ENCODE measurements at places on chromosomes 11 and 22.

- DNase-seq, result peak; percentile 36
These were observed 82.9 kb upstream of the SEZ6L start for GRCh38 chr22:26086359-26086758.

DNA sequence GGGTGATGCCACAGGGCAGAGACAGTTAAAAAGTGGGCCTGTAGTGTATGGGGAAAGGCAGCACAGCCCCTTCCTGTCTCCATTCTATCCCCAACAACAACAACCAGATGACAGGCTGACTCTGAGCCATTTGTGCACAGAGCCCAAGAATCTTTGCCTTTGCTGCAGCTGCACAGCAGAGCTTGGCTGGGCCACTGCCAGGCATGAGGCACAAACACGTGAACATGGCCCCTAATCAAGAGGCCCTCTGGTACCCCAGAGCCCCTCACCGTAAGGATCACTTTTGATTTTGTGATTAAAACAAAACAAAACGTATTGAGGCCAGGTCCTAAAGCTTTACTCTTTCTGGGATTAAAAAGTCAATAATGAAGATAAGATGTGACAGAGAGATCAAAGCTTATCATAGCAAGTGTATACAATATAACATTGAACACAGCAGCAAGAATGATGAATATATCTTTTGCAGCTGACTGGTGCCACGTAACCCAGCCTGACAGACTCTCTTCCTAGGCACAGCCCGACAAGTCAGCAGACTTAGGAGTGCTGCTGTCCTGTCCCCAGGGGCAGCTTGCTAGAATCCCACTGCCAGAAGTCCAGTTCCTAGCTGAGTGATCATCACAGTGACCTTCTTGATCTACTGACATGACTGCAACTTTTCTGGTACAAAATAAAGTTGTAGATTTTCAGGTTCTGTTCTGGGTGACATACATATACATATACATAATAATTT, 117.8 kb downstream of the SERGEF start:
- DNase-seq, result no peak

DNA sequence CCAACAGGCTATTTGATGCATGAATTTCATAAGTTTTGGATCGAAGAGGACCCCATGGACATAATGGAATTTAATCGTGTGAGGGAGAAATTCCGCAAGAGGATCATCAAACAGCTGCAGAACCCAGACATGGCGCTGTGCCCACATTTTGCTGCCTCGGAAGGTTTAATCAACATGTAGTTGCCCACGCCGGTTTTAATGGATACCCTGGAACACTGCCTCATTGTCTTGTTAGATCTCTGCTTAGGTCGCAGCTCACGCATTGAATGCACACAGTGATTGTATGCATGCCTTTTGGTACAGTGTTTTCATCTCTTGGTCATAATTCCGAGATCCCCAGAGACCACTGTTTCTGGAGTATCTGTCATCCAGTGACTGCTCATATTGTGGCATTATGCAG, 46.8 kb downstream of the SLN start:
- peak; percentile 1 for DNase-seq

DNA sequence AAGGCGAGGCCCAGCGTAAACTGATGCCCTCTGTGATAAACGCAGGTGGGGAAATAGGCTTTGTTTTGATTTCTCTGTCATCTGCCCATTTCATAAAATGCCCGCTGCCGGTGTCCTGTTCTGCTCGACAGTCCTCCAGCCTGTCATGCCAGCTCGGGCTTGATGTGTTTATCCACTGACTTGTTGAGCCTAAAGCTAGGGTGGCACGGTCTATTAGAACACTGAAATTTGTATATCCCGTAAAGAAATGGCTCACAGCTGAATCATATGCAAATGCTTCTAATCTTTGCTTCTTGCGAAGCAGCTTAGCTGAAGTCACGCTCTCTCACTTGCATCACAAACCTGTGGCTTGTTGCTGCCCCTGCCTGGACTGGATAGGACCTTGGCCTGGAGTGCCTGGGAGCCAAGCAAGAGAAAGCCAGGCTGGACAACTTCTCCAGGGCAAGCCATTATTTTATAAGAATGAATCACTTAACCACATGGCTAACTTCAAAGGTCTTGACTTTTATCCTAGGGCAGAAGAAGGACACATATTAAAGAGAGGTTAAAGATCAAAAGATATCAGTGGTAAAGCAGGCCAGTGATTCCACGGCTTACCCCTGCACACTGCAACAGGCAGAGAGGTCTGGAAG, 33.1 kb downstream of the EHF start:
- no peak for DNase-seq

GRCh38 chr11:3684819-3685172, 13.6 kb upstream of the CHRNA10 start:
- no peak for DNase-seq

DNA sequence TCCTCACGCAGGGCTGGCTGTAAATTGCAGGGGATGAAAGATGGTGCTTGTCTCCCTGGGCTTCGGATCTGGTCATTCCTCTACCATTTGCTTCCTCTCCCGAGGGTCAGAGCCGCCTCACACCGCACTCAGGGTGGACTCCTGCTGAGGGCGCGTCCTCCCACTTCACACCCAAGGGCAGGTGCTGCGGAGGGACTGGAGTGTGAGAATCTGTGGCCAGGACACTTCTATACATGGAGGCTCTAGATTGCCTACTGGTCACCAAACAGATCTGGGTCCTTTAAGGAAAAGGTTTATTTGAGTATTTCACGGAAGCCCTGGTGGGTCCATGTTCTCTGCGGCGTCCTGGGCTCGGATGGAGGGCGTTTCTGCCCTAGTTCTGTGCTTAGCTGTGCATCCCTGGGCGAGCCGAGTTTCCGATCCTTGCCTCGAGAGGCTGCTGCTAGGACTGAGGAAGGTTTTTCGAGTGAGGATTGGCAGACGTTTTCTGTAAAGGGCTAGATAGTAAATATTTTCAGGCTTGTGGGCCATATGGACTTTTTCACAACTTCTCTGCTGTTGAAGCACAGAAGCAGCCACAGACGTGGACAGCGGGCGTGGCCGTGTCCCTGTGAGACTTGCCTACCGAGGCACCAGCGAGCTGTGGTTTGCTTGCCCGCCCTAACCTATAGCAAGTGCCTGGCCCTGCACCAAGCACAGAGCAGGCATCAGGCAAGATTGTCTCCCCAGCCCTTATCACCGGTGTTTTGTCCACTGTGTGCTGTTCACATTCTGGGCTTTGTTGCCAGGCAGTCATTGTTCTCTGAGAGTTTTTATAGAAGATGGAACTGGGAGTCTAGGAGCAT, 279.0 kb downstream of the TBC1D22A start:
- DNase-seq, result no peak

GRCh38 chr11:86671531-86672006, 847 bp downstream of the ME3 start:
- peak; percentile 39 for DNase-seq

GRCh38 chr22:47625531-47626427, 863.3 kb downstream of the TBC1D22A start:
- DNase-seq, result no peak

DNA sequence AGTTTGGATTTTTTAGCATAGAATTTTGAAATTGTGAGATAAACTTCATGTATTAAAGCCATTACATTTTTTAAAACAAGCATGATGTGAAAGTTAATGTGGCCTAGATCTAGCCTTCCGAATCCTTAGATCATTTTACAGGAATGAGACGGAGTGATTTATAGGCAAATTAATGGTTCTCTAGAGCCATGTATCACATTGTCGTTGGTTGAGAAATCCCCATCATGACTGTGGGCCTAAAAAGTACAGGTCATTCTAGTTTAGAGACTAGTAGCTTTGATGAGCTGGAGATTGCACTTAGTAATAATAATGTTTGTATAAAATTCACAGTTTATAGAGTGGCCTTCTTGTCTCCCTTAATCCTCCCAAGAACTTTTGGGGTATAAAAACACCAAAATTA, 7.1 kb downstream of the EWSR1 start:
- DNase-seq, result no peak

DNA sequence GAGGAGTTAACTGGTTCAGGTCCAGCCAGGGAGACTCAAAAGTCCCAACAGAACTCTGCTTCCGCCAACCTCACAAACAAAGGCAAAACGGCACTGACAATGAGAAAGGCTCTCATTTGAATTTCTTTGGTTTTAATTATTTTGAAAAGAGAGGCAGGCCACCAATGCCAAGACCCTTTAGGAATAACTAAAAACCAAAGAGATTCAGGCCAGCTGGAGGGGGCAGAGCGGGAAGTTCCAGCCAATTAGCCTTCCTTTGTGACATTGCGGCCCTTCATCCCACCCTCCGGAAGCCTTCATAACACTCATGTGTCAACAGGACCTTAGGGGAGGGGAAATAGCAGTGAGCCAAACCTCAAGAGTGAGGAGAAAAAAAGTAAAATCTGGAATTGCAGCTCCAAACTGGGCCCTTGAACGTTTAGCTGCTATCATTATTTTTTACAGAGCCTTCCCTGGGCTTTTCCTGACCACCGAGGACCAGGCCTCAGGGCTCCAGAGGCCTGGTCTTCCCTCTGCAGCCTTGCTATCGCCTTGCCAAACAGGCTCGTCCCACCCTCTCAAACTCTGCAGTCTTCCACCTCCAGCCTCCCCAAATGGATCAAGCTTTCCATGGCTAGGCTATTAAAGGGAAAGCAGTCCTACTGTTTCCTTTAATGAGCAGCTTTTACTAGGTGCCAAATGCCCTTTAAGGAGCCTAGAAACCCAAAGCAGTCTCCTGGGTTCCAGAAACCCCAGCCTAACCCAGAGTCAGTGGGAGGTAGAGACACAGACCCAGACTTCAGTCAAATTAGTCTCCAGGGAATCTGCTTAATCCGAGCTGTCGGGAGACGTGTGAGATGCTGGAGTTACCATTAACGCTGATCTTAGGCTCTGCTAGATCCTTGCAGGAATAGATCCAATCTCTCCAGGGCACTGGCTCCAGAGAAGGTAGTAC, 114.2 kb downstream of the CCDC34 start:
- no peak for DNase-seq

GRCh38 chr11:77142091-77142975, 14.3 kb downstream of the MYO7A start:
- no peak for DNase-seq
